Amniotic stem cell (primary cell): ENCODE measurements at places on chromosomes 16 and 17.

DNA sequence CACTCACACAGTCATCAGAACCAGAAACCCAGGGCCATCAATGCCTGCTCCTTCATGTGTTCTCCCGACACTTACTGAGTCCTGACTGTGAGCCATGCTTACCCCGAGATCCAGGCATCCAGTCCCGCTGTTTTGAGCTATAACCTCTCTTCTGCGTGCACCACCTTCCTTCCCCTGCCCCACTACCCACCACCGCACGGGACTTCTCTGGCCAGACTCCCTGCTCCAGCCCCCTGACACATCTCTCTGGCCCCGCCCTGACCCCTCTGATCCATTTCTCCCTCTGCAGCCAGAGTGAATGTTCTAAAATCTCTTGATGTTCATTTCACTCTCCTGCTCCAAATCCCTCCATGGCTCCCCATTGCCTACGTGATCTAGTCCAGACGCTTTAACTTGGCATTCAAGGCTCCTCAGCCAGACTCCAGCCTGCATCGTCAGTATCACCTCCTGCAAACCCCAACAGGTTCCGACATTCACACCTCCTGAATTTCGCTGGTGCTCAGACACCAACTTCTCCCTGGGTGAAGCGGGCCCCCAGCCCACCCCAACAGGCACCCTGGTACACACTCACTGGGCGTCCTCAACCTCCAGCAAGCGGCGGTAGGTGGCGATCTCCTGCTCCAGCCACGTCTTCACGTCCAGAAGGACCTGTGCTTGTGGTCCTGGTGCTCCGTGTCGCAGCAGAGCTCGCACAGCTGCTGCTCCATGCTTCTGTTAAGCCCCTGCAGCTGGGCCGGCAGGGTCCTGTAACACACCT is 3.1 kb upstream of the KRT17 start:
- no peak for DNase-seq

DNA sequence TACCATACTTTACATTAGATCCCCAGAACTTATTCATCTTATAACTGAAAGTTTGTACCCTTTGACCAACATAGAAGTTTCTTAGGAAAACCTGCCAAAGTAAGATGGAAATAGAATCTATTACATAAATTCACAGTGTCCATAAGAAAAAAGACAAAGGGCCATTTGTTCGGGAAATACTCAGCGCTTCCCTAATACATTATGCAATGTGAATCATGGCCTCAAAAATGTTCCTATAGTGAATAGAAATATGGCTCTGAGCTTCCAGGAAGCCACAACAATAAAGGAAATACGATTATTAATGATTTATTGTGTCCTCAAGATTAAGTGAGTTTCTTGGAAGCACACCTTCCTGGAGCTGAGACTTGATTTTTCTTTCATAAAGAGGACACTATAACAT is 51.5 kb downstream of the GPRC5B start:
- DNase-seq, result no peak

DNA sequence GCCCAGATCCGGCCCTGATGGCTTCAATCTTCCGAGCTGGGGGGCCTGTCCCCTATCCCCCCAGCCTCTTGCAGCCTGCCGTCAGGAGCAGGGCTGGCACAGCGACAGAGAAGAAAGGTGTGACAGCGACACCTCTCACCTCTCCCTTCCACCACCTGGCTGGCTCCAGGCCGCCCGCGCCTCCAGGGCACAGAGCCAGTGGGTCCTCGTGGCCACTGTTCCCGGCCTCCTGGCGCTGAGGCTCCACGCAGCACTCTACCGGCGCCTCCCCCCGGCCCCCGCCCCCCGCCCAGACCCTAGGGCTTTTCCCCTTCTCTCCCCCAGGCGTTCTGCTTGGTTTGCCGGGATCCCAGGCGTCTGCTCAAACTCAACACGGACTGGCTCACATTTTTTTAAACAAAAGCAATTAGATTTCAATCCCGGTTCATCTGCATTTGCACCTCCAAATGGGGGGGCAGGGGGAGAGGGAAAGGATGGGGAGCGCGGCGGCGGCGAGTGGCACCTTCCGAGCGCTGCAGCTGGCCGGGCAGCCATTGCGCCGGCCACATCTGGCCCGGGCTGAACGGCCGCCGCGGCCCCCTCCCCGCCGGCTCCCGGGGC is 12.8 kb upstream of the CBX8 start:
- no peak for DNase-seq

GRCh38 chr16:8782673-8783072 is 14.8 kb downstream of the TMEM186 start:
- no peak for DNase-seq

- DNase-seq, result no peak
Measured at GRCh38 chr16:67028167-67028695, 718 bp upstream of the CBFB start.

- no peak for DNase-seq
Measured at GRCh38 chr16:68493412-68494070, 45.2 kb upstream of the SMPD3 start.

- peak; percentile 63 for DNase-seq
Measured at GRCh38 chr17:382644-383533, 30.3 kb upstream of the RPH3AL start.

DNA sequence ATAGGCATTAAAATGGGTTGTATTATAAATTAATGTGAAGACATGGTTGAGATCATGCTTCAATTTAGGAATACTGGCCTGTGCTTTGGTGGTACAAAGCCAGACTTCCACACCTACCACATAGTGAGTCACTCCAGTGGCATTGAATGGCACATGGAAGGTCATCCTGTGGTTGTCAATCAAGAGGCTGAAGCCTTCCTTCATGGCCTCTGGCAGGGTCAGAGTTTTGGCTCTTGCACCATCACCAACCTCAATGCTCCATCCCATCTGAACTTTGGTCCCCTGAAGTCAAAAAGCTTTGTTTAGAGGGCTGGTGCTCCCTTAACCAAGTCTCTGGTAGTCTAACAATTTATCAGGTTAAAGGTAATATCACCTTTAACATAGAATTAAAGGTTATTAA is 6.1 kb downstream of the ZP2 start:
- no peak for DNase-seq

GRCh38 chr17:57557834-57558681 is 187.0 kb downstream of the CCDC182 start:
- DNase-seq, result peak; percentile 18

- DNase-seq, result no peak
Measured at GRCh38 chr17:16917671-16918394, 54.1 kb downstream of the TNFRSF13B start.

GRCh38 chr16:10658943-10659342 is 35.8 kb downstream of the TEKT5 start:
- no peak for DNase-seq

DNA sequence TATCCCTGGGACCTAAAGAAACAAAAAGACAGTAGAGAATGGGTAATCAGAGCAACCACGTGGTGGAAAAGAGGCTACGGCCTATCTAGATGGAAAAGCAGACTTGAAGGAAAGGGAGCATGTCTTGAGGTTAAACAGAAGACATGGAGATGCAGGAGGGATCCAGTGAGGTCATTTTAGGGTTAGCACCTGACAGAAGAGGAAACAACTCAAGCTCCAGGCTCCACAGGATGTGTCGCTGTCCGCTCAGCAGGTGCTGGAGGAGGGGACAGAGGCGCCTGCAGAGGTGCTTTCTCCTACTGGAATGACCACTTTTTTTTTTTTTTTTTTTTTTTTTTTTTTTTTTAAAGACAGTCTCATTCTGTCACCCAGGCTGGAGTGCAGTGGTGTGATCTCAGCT is 47.5 kb upstream of the CLEC3A start:
- DNase-seq, result no peak

DNA sequence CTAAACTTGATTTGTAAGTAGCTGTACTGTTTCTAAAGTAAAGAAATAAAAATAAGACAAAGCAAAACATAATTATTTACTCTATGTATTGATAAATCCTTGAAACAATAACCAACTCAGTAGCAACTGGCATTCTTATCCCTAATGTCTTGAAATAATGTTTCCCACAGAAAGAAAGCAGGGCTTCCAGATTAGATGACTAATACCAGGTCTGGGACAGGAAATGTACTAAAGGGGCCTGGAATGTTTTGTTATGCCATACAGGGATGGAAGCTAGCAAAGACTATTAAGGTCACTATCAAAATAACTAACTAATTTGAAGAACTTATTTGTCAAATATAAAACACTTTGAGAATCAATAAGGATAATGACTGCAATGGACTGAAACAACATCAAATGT is 82.1 kb downstream of the CFDP1 start:
- DNase-seq, result peak; percentile 29

- no peak for DNase-seq
Measured at GRCh38 chr16:20879175-20880040, 20.8 kb downstream of the DCUN1D3 start.

GRCh38 chr17:48478224-48479013 is 48.4 kb upstream of the SKAP1 start:
- no peak for DNase-seq

- DNase-seq, result no peak
Measured at GRCh38 chr16:54239456-54239855, 47.1 kb downstream of the IRX3 start.

GRCh38 chr16:51731160-51731559 is 580.1 kb upstream of the SALL1 start:
- DNase-seq, result no peak

DNA sequence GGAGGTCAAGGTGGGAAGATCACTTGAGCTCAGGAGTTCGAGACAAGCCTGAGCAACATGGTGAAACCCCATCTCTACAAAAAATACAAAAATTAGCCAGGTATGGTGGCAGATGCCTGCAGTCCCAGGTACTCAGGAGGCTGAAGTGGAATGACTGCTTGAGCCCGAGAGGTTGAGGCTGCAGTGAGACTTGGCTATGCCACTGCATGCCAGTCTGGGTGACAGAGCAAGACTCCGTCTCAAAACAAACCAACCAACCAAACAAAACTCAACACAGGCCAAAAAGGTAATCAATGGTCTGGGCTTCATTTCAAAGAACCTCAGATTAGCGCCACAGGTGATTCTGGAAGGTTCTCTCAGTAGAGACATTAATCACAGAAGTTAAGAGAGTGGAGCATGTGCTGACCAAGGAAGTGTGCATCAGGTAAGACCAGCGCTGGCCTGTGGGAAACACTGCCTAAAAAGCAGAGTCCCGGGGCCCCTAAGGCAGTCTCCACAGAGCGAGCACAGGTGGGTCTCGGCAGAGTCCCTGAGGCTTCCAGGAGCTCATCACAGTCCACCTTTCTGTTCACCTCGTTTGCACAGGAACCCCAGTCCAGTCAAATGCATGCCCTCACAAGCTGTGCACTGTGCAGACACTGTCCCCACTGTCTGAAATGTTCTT is 71.5 kb upstream of the TRAP1 start:
- DNase-seq, result no peak

DNA sequence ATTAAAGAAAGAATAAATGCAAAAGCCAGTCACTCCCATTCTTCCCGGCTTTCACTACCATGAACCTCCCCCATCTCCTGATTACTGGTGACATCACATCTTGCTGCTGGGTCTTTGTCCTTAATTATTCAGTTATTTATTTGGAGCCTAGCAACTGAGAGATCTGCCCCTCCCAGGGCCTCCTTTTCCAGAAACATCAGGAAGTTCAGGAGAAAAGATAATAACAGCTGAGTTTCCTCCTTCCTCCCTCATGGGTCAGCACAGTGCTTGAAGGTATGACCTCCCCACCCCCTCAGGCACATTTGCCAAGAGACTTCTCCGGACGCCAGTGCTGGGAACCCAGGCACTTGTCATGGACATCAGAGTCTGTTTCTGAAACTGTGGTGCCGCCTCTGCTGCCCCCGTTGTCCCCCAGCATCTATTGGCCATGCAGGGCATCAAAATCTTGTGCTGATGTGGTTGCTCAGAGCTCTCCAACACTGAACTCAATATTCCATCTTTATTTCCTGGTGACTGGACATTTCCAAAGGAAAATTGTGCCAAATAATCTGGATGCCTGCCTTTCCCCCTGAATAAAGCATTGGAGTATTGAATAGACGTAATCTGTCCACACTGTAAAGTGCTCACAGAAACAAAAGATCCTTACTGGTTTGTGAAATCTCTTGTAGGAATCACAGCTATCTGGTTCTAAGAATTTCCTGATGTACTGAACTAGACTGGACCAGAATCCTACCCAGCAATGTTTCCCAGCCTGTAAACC is 71.8 kb downstream of the ZNF18 start:
- DNase-seq, result no peak

- DNase-seq, result no peak
Measured at GRCh38 chr17:48472411-48473281, 42.6 kb upstream of the SKAP1 start.

GRCh38 chr17:65356536-65356935 is 204.9 kb downstream of the AXIN2 start:
- no peak for DNase-seq

DNA sequence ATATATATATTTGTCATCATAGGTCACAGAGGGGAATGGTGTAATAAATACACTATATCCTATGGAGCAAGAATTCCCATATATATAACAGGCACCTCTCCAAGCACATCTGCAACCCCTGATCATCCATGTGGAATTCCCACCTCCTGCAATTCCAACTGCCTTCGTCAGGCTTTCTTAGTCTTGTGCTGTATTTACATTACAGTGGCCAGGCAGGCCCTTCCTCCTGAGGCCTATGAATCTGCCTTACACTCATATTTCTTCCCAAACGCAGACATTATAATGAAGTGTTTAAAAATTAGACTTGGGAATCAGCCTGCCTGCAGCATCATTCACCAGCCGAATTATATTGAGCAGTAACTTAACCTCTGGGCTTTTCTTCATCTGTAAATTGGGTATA is 19.3 kb upstream of the DNAH9 start:
- no peak for DNase-seq

DNA sequence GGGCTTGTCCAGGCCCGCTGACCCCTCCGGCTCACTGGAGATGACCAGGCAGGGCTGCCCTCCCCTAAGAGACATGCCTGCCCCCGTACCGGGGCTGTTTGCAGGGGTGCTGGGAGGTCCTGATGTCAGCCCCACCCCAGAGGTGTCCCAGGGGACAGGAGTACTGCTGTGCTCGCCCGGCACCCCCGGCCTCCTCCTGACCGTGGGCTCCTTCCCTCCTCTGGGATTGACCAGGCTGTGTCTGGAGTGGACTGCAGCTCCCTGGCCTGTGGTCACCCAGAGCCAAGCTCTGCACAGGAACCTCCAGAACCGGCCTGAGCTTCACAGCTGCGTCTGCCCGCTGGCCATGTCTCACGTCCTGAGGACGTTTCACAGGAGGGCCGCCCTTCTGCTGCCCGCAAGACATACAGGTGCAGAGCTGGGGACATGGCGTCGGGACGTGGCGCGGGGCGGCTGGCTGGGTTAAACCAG is 53.2 kb downstream of the LMF1 start:
- DNase-seq, result no peak

- DNase-seq, result no peak
Measured at GRCh38 chr17:43438626-43439025, 39.8 kb downstream of the ARL4D start.

GRCh38 chr17:78557598-78558039 is 19.6 kb downstream of the DNAH17 start:
- DNase-seq, result peak; percentile 22

DNA sequence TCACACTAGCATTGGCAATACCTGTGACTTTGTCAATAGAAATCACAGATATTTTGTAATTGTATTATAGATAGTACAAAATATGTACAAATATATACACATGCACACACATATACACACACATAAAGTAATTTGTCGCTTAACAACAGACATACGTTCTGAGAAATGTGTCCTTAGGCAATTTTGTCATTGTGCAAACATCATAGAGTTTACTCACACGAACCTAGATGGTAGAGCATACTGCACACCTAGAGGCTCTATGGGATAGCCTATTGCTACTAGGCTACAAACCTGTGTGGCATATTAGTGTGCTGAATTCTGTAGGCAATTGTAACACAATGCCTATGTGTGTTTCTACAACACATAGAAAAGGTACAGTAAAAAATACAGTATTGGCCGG is 11.0 kb downstream of the UNC119 start:
- no peak for DNase-seq
